Activated CD8-positive, alpha-beta memory T cell treated with anti-CD3 and anti-CD28 coated beads for 1 hour (primary cell): ENCODE measurements at places on chromosomes 13 and 19.

DNA sequence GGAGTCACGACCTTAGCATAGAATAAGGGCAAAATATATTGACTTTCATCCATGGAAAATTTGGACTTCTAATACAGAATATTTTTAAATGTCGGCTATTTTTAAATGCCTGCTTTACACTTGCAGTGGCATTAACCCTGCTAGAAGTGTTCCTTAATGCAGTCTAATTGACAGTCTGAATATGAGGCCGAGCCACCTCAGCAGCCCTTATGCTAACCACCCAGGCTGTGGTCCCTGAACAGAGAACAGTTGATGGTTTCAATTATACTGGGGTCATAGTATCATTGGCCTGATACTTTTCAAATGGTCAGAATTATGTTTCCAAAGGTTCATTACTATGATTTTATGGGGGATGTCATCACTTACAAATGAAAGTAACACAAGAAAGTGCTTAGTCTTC, 764.7 kb upstream of the SLITRK1 start:
- no peak for DNase-seq

GRCh38 chr13:35843272-35843671, 287.9 kb downstream of the DCLK1 start:
- DNase-seq = no peak

GRCh38 chr13:42272115-42272803, at the start of gene AKAP11:
Gene AKAP11, plus strand, starts transcription at chr13:42272152. Its CDS starts 14,197 bp downstream, at chr13:42286349.
- DNase-seq = peak; percentile 14

DNA sequence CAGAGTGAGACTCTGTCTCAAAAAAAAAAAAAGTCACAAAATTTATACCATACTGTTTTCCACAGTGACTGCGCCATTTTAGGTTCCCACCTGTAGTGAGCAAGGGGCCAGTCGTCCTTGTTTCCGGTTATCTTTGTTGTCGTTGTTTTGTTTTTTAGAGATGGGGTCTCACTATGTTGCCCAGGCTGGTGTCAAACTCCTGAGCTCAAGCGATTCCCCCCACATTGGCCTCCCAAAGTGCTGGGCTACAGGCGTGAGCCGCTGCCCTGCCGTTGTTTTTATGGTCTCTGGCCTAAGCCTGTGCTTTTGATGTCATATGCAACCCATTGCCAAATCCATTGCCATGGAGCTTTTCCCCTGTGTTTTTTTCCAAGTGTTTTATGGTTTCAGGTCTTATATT, 3.3 kb downstream of the UPF3A start:
- no peak for DNase-seq

GRCh38 chr13:43377973-43378372, 354.6 kb downstream of the DNAJC15 start:
- DNase-seq = no peak

DNA sequence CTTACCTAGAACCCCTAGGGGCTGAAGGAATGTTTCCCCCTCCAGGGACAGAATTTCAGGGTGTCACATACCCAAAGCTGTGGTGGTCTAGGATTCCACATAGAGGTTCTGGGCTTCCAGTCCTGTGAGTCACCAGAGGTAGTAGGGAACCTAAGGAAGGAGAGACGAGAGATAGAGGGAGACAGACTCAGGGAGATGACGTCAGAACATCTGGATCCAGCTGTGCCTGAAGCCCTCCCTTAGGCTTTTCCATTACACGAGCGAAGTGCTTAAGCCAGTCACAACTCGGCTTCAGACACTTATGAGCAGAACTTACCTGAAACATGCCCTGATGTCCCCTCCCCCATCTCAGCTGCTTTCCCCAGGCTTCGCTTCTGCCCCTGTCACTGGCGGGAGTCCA, 11.8 kb upstream of the SELENOW start:
- no peak for DNase-seq

DNA sequence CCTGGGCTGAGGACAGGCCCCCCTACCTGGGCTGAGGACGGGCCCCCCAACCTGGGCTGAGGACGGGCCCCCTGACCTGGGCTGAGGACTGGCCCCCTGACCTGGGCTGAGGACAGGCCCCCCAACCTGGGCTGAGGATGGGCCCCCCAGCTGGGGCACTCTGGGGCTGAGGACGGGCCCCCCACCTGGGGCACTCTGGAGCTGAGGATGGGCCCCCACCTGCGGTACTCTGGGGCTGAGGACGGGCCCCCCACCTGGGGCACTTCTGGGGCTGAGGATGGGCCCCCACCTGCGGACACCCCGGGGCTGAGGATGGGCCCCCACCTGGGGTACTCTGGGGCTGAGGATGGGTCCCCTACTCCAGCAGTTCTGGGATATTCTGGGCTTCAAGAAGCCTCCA, 65.5 kb downstream of the RASA3 start:
- DNase-seq = no peak

GRCh38 chr19:38979812-38980211, 4.3 kb upstream of the FBXO17 start:
- DNase-seq = no peak

DNA sequence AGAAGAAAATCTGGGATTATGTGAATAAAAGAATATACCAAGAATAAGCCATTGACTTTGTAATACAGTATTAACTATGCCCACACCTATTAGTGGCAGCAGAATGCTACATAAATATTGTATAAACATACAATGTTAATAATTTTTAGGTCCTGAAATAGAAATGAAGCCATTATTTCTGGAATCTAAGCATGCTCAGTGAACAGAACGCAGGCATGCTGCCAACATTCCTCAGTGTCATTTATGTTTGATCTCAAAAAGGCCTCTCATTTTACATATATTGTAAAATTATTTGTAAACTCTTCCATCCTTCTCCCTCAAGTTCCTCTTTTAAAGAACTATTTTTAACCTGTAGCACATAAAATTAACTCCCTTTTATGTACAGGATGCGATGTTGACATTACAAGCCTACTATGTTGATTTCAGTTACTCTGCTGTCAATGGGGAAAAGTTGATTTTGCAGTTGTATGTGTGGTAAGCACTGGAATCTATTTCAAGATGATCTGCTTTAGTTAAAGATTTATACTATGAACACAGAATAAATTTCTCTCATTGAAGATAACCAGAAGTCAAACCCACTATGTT, 118.8 kb downstream of the VWA8 start:
- DNase-seq = no peak

GRCh38 chr13:81762449-81762848, 1421.5 kb upstream of the SPRY2 start:
- no peak for DNase-seq

- DNase-seq = no peak
Observed at GRCh38 chr19:38666663-38667511, 19.4 kb downstream of the ACTN4 start.

GRCh38 chr13:93262729-93263345, 36.2 kb downstream of the GPC6 start:
- no peak for DNase-seq

DNA sequence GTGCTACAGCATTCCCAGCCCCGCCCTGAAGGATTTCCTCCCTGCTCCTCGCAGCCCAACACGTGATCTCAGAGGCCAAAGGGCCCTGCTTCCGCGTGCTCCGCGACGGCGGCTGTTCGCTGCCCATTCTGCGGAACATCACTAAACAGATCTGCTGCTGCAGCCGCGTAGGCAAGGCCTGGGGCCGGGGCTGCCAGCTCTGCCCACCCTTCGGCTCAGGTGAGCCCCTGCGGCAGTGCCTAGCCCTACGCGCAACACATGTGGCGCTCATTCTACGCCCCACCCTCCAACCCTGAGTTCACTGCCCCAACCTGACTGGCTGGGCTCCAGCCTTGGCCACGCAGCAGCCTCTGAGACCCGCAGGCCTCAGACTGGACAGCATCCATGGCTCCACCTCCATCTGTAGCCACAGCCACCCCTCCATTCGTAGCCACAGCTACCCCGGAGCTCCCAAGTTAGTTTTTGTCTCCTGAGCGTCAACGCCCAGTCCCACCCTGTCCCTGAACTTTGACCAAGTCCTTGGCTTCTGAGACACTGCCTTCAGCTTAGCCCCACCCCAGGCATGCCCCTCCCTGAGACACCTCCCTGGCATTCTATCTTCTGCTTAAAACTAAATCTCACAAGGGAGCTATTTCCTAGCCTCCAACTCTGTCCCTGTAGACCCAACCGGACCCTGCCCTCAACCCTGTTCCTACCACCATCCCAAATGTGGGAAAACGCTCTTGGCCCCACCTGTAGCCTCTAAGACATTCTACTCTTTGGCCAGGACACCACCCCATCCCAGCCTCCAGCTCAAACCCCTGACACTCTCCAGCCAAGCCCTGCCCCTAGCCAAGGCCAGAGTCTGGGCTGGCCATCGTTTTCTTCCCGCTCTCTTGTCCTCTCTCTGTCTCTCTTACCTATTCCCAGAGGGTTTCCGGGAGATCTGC, 6.4 kb downstream of the LTBP4 start:
- DNase-seq = no peak

GRCh38 chr13:33548069-33548468, 262.5 kb upstream of the STARD13 start:
- no peak for DNase-seq

GRCh38 chr13:112069061-112069844, 2.3 kb downstream of the SOX1 start:
- DNase-seq = no peak

- DNase-seq = no peak
Observed at GRCh38 chr19:12278713-12279112, 16.0 kb downstream of the ZNF44 start.
